ENCODE measurements at places on chromosomes 6 and 20.

DNA sequence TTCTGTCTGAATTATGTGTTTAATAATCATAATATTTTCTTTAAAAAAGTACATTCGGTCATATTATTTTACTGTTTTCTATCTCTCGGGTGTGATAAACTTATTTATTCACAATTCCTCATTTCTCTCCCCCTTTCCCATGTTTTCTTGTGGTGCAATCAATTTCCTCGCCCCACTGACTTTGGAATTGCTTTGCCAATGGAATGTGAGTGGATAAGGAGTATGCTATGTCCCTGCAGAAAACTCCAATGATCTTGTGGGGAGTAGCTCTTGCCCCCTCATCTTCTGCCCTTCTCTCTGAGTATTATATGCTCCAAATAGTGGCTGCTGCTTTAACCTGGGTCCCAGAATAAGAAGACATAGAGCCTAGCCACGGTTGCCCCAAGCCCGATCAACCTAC is 64.1 kb downstream of the HMGN3 start:
- no peak for DNase-seq

GRCh38 chr6:12873691-12874090 is 157.1 kb downstream of the PHACTR1 start:
- DNase-seq, result no peak

DNA sequence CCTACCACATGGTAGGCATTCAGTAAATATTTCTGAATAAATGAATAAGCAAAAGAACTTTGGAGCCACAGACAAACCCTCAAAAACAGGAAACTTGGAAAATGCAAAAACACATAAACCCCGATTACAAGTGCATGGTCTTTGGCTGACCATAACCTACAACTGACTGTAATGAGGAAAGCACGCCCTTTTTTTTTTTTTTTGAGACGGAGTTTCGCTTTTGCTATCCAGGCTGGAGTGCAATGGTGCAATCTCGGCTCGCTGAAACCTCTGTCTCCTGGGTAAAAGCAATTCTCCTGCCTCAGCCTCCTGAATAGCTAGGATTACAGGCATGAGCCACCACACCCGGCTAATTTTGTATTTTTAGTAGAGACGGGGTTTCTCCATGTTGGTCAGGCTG is 11.9 kb upstream of the LATS1 start:
- DNase-seq, result no peak

- no peak for DNase-seq
Observed at GRCh38 chr6:109922851-109923250, 55.3 kb upstream of the GPR6 start.

GRCh38 chr6:39840781-39841180 is 48.6 kb downstream of the DAAM2 start:
- DNase-seq, result no peak

DNA sequence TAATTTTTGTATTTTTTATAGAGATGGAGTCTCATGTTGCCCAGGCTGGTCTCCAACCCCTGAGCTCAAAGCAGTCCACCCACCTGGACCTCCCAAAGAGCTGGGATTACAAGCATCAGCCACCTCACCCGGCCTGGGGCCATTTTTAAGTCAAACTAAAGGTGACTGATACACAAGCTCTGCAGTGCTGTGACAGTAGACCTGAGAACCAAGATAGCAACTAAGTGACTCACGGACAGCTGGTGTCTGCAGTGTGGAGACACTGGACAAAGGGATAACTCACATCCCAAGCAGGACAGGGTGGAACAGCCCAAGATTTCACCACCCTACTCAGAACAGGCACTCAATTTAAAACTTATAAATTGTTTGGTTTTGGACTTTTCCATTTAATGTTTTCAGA is 402.5 kb downstream of the CD83 start:
- no peak for DNase-seq

- DNase-seq, result no peak
Observed at GRCh38 chr6:144162977-144163376, 12.7 kb downstream of the STX11 start.

- no peak for DNase-seq
Observed at GRCh38 chr6:158172001-158172400, 3.9 kb downstream of the GTF2H5 start.

DNA sequence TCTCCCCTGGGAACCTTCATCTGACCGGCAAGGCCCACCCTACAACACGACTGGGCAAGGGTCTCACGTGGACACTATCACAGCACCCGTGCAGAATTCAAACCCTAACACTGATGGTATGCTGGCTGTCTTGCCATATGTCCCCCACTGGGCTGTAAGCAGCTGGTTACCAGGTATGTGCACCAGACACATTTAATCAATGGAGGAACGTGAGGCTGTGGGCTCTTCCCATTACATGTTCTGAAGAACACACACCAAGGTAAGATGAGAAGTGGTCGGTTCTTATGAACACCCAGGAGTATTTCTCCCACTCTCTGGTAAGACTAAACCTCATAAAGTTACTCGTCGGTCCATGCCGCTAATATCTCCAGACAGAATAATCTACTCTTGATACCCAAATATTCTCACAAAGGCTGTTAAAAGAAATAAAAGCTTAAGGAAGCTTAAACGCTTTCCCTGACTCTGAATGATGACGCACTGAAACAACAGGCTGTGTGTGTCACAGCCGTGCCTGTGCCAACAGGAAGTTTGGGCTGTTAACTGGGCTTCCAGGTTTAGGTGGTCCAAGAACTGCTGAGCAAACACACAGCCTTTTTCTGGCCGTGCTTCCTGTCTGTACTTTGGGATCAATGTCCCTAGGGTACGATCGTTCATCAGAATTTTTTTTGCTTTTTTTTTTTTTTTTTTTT is 75.3 kb downstream of the SLC23A2 start:
- DNase-seq, result peak; percentile 34

DNA sequence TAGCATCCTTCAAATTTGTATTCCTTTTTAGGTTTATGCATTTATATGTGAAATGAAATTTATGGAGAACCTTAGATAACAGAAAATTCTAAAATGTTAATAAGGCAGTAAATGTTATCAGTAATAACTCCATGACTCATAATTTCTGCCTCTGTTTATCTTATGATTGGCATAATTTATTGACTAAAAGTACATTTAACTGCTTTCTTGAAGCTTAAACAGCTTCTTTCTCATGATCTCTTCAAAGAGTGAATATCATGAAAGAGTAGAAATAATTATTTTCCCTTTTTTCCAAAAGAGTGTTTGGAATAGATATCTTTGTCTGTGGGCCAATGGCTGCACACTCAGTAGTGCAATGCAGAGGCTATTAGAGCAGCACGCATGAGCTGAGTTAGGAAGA is 91.3 kb downstream of the SHLD1 start:
- DNase-seq, result no peak

- DNase-seq, result no peak
Observed at GRCh38 chr6:82607998-82608725, 244.5 kb downstream of the TPBG start.

GRCh38 chr6:75149240-75149639 is 56.6 kb downstream of the COL12A1 start:
- DNase-seq, result no peak

DNA sequence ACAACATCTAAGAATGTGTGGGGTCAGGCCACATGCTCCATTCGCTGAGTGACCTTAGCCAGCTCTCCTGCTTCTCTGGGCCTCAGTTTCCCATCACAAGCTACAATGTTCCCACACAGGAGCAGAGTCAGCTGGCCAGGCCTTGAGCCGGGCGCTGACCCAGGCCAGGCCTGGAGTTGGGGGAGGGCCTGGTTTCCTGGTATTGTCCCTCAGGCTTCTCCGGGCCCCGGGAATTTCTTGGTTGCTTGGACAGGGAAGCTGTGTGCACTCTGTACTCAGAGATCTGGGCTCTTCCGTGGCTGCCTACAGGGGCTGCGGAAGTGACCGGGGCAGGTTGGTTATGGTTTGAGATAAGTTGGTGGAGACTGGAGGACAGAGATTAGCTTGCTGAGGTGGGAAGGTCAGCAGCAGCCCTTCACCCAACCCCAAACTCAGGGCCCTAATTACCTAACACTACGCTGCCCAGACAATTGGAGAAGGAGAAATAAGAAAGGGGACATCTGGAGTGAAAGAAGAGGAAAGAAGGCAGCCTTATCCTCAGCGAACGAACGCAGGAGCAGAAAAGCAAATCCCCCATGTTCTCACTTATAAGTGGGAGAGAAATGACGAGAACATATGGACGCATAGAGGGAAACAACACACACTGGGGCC is 6.2 kb downstream of the TGM2 start:
- DNase-seq, result no peak

- no peak for DNase-seq
Observed at GRCh38 chr6:33254591-33254990, 17.1 kb downstream of the VPS52 start.

GRCh38 chr6:80769106-80769505 is 662.6 kb downstream of the BCKDHB start:
- no peak for DNase-seq

- DNase-seq, result no peak
Observed at GRCh38 chr6:116872771-116873170, 4.3 kb upstream of the RFX6 start.

DNA sequence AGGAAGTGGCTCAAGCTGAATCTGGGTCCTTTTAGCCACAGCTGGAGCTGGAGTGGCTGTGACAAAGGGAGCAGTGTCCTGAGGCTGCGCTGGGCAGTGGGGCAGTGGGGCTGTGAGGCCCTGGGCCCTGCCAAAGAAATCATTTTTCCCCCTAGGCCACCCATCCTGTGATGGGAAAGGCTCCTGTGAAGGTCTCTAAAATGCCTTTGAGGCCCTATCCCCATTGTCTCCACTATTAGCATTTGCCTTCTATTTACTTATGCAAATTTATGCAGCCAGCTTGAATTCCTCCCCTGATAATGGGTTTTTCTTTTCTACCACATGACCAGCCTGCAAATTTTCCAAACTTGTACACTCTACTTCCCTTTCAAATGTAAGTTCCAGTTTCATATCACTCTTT is 539.2 kb downstream of the MEI4 start:
- no peak for DNase-seq

DNA sequence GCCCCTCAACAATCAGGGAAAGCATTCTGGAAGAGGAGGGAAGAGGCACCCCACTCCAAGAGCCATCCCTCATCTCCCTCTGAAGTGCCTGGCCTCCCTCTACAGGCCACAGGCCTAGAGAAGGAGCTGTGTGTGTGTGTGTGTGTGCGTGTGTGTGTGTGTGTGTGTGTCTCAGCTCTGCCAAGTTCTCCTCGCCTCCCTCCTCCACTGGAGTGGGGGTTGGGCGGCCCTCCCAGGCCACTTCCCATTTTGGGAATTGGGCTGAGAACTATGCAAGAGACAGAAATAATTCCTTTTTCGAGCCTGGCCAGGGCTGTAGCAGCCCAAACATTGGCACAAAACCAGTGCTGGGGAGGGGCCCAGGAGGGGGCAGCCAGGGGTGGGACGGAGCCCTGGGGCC is 35.7 kb downstream of the KCNB1 start:
- DNase-seq, result no peak

DNA sequence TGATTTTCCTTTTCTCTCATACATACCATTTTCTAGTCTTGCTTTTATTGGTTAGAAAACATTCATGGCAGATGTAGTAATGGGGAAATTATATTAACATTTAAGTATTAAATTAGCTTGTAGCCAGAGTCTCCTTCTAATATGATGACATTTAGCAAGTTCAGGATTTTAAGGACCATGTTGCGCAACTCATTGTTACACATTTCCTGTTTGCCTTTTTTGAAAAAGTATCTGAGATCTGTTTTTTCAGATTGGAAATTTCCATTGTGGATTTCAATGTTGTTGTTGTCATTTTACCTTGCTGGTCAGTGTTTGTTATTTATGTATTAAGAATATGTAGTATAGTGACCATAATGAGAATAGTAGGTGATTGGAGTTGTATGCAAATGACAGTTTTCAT is 38.7 kb downstream of the CDKAL1 start:
- no peak for DNase-seq

- DNase-seq, result no peak
Observed at GRCh38 chr20:4904127-4904860, 97.0 kb downstream of the SLC23A2 start.

- no peak for DNase-seq
Observed at GRCh38 chr6:67129780-67130179, 1422.8 kb upstream of the EYS start.

DNA sequence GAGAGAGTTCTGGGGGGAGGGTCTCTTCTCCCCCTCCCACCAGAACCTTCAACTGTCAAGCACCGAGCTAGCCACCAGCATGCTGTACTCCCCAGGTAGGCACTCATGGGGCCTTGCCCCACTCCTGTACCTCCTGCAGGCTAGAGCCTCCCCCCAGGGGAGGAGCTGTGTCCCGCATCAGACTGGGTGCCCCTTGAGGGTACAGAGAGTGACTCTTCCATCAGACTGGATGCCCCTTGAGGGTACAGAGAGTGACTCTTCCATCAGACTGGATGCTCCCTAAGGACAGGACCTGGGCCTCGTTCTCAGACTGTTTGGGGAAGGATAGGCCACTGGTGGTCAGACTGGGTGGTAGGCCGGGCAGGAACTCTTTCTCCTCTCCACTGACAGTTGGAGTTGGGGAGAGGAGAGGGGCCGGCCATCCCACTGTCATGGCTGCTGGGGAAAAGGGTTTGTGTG is at the start of gene CAPN11:
Gene CAPN11, plus strand, starts transcription at position 51 of the 459 bp plus-strand sequence. Its CDS starts 29 bp downstream, at position 80.
- DNase-seq, result no peak

- no peak for DNase-seq
Observed at GRCh38 chr6:117555882-117556498, 46.3 kb downstream of the GOPC start.

- DNase-seq, result no peak
Observed at GRCh38 chr6:107509506-107509905, 19.6 kb downstream of the SOBP start.

DNA sequence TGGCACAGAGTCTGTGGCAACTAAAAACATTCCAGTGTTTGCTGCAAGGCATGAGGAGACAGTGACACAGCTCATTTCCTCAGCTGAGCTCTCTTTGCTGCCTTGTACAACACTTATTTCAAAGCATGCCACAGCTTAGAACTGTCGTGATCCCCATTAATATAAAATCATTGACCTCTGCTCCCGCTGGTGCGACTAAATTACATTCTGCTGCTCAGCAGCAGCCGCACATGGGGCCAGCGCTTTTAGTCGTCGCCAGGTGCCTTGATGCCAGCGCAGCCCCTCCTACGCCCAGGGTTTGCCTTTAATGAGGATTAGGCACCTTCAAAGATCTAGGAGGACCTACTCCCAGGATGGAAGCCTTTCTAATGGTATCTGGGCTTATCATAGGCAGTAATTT is 717.9 kb upstream of the POU3F2 start:
- DNase-seq, result no peak

- no peak for DNase-seq
Observed at GRCh38 chr6:2554651-2555260, 196.0 kb downstream of the MYLK4 start.

- no peak for DNase-seq
Observed at GRCh38 chr6:159642995-159643394, 50.0 kb downstream of the SOD2 start.

GRCh38 chr6:141498977-141499376 is 633.7 kb upstream of the GJE1 start:
- DNase-seq, result no peak

- no peak for DNase-seq
Observed at GRCh38 chr6:168132531-168133167, 53.6 kb upstream of the FRMD1 start.

- no peak for DNase-seq
Observed at GRCh38 chr6:51827580-51827979, 259.8 kb downstream of the PKHD1 start.

GRCh38 chr6:166454692-166455515 is 72.2 kb upstream of the MPC1 start:
- DNase-seq, result no peak
